ENCODE measurements at places on chromosomes 6 and 20.
A peak's percentile ranks its signal among the peaks of the same experiment; 100 is the strongest.

- DNase-seq: no peak
Observed at GRCh38 chr6:137157601-137158000, 15.8 kb downstream of the IL22RA2 start.

DNA sequence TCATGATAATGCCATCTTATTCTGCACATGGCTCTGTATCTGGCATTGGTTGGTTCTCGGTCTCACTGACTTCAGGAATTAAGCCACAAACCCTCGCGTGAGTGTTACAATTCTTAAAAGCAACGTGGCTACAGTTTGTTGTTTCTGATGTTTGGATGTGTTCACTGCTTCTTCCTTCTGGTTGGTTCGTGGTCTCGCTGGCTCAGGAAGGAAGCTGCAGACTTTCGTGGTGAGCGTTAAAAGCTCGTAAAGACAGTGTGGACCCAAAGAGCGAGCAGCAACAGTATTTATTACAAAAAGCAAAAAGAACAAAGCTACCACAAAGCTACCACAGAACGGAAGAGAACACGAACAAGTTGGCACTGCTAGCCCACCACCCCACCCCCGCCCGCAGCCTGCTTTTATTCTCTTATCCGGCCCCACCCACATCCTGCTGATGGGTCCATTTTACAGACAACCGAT, 51.1 kb downstream of the MYLIP start:
- peak; percentile 12 for DNase-seq

- DNase-seq: no peak
Observed at GRCh38 chr20:36992802-36993334, 41.4 kb upstream of the SAMHD1 start.

GRCh38 chr6:166005944-166006899, 161.4 kb downstream of the TBXT start:
- DNase-seq: peak; percentile 46

DNA sequence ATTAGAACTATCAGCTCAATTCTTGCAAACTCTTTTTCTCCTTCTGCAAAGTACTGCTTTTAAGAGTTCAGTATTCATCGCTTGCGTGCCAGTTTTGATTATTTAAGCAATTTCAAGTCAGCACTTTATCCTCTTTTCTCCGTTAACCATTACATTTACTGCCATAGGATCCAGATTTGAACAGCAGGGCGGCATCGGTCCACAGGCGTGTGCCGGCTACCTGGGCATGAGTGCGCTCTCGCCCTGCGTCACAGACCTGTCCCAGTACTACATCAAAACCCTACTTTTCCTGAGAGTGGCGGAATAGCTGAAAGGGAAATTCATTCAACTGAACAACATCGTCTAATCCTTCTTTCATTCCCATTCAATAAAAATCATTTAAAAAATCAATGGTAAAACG, 53.4 kb downstream of the MYLK4 start:
- no peak for DNase-seq

- no peak for DNase-seq
Observed at GRCh38 chr6:108677357-108677756, 116.6 kb downstream of the FOXO3 start.

- no peak for DNase-seq
Observed at GRCh38 chr6:816510-817084, 123.7 kb upstream of the EXOC2 start.

- DNase-seq: peak; percentile 93
Observed at GRCh38 chr20:51456511-51457509, 85.7 kb downstream of the NFATC2 start.

DNA sequence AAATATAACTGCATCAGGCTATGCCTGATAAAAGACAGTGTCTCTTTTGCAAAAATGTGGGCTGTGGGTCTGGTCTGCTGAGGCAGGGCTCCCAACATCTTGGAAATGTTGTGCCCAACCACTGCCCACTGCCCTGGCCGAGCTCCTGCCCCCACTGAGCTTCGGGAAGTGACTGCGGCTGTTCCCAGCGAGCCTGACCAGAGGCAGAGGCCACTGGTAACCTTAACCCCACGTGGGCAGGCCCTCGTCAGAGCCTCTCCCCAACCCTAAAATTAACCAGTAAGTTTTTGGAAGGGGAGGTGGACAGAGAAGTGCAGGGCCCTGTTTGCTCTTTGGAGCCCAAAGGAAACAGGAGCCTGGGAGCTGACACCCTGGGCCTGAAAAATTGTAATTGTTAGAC, 225.9 kb downstream of the MAFB start:
- DNase-seq: peak; percentile 35

- DNase-seq: peak; percentile 77
Observed at GRCh38 chr20:32091888-32092346, 17.6 kb upstream of the TM9SF4 start.

- DNase-seq: peak; percentile 12
Observed at GRCh38 chr6:87152526-87152955, 2.8 kb upstream of the ZNF292 start.

- no peak for DNase-seq
Observed at GRCh38 chr6:112502351-112503090, 155.4 kb downstream of the RFPL4B start.

GRCh38 chr6:113148566-113148965, 708.6 kb upstream of the MARCKS start:
- no peak for DNase-seq

GRCh38 chr6:154554491-154554890, 44.0 kb upstream of the CNKSR3 start:
- no peak for DNase-seq

- DNase-seq: no peak
Observed at GRCh38 chr6:123030282-123030681, 34.2 kb downstream of the CLVS2 start.
